ENCODE measurements at places on chromosomes 1 and 21.
A peak's percentile ranks its signal among the peaks of the same experiment; 100 is the strongest.

DNA sequence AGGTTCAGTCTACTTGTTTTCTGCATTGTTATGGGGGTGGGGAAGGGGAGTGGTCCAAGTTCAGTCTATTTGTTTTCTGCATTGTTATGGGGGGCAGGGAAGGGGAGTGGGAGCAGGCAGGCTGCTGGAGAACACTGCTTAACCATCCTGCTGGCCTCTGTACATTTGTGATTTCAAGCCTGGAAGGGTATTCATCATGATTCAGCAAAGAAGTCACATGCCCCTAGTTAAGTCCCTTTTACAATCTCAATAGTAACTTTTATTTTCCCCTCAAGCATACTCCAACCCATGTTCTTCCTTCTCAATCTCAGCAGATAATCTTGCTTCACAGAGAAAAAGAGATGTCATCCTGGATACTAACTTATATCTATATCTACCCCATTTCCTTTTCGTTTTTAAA is 7.9 kb downstream of the LYST start:
- no peak for DNase-seq

GRCh38 chr1:155006601-155007101 is 4.0 kb downstream of the ZBTB7B start:
- DNase-seq = no peak

DNA sequence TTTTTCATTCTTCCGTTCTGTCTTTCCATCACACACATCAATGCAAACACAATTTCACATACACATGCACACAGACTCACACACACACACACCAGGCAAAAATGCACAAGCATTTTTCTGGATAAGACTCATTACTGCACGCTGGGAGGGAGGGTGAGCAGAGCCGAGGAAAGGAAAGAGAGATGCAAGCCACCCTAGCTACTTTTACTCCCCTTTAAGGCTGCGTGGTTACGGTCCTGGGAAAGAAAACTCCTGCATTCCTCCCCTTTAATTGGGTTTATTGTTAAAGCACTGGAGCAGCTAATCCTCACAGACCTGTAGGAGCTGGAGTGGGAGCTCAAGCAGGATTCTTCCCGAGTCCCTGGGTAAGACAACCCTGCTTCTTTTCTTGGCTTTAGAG is at the start of gene CAMK1G:
Gene CAMK1G (plus strand): TSS at position 307 of the 400 bp plus-strand sequence. CDS start 11,270 bp downstream, outside the sequence.
- DNase-seq = peak; percentile 78

- no peak for DNase-seq
Measured at GRCh38 chr1:9840176-9840575, 16.4 kb upstream of the CLSTN1 start.

Data from neuronal stem cell (in vitro differentiated cells).